Stimulated activated CD8-positive, alpha-beta memory T cell treated with anti-CD3 and anti-CD28 coated beads, Interleukin-2, amount 100 ng/mL, for 48 hours (primary cell): ENCODE measurements at places on chromosomes 7 and 10.

- no peak for DNase-seq
These were observed 5.9 kb downstream of the MAFK start for GRCh38 chr7:1536455-1536742.

DNA sequence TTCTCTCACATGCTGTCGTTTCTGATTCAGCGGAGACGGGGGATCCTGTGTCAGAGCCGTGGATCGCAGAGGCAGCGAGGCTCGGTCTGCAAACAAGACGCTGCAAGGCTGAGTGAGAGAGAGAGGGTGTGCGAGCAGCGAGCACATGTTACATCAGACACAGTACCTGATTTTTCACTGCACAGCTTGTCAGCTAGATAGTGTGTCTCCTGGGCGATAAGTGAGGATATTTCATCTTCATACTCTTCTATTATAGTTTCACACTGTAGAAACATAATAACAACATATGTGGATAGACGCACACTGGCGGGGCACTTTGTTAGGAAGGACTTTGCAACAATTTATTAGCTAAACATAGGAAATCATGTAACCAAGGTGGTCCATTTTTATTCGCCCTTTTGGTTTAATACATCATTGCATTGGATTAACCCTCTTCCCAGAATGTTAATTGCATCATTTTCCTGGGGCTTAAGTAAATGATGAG lies 39.5 kb downstream of the CNPY1 start:
- no peak for DNase-seq

DNA sequence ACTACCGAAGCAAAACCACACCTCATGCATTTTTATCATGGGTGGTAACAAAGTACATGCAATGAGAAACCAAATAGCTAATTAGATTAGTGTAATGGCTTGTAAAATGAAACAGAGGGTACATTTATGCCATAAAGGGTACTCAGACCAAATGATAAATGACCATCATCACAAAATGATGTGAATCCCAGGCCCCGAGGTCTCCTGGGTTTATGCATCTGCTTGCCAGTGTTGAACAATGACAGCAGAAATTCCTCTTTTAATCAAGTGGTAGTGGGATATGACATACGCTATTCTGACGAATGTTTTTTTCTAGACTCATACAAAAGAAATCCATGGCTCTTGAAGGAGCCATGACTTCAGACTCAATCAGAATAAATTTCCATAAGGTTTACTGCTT lies 249.5 kb upstream of the SLC26A5 start:
- no peak for DNase-seq

- DNase-seq: no peak
These were observed 7.0 kb upstream of the NUB1 start for GRCh38 chr7:151334628-151335027.

DNA sequence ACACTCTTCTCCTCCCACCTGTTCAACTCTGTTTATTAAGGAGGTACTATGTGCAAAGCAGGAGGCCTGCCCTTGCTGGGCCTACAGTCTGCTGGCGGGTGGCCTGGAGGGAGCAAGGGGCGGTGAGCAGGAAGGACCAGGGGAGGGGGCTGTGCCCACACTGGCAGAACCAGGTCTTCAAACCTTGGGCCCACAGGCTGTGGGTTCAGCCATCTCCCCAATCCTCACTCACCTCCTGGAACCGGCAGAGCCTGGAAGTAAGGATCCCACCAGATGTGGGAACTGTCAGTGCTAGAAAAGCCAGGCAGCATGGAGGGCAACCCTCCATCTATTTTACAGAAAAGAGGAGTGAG lies 50.8 kb downstream of the CAMK2B start:
- DNase-seq: no peak

DNA sequence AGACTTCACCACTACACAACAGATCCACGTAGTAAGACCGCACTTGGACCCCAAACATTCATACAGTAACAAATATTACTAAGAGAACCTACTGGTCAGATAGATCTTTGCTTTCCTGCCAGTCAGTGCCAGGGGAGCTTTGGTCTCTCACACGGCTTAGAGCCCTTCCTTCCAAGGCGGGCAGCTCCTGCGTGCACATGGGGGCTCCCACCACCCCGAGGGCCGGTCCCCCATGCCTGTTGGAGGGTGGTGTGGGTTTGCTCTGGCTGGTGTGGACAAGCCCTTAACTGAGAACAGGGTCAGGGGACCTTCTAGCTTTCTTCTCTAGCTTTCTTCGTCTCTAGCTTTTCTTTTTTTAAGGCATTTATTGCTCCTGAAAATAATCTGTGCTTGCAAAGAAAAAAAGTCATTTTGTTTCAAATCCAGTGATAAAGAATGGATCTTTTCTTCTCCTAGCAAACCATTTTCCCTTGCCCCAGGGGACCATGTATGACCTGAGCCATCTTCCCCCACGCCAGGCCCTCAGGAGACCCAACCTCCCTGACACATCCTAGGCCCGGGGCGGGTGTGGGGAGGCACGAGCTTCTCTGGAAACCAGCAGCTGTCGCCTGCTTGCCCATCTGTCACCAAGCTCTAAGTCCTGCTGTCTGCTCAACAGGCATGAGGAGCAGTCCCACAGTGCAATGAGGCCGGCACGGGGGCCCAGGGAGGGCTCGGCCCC lies 591.1 kb downstream of the PTPRN2 start:
- DNase-seq: no peak

DNA sequence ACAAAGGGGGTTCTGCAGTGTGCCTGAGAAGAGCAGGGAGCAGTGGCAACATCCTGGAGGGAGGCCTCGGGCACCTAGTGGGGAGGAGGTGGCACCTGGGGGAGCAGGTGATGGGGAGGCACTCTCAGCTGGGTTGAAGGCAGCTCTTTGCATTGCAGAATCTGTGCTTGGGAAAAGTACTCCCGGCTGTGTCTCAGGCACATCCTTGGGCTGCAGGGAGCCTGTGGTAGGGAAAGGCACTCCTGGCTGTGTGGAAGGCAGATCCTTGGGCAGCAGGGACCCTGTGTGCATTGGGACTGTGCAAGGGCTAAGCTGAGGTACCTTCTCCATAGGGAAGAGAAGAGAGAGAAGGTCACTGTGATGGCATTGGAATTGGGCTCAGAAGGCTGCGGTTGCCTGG lies 52.8 kb upstream of the ANTXRL start:
- DNase-seq: no peak

DNA sequence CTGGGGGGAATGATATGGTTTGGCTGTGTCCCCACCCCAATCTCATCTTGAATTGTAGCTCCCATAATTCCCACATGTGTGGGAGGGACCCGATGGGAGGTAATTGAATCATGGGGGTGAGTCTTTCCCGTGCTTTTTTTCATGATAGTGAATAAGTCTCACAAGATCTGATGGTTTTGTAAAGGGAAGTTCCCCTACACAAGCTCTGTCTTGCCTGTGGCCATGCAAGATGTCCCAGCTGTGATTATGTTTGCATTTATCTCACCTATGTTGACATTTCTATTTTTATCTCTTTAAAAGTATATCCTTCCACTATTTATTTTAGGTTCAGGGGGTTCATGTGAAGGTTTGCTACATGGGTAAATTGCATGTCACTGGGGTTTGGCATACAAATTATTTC lies 323.9 kb upstream of the GLI3 start:
- DNase-seq: no peak

GRCh38 chr7:114875186-114875585 lies 46.7 kb upstream of the MDFIC start:
- no peak for DNase-seq

DNA sequence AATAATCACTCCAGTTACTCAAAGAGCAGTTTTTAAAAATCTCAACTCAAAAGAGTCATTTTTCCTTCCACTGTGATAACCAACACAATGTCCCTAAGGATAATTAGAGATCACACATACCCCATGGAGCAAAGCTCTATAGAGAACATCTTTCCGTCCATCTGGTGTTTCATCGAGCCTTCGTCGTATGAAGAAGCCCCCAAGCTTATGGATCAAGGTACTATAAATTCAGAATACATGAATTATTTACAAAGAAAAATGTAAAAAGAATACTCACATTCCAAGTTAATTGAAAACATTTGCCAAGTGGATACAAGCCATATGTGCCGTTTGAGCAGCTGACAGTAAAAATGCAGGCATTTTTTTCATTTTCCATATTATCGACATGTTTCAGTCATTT lies 14.8 kb downstream of the GPAM start:
- no peak for DNase-seq

GRCh38 chr7:22193450-22193983 lies 163.4 kb downstream of the RAPGEF5 start:
- no peak for DNase-seq

DNA sequence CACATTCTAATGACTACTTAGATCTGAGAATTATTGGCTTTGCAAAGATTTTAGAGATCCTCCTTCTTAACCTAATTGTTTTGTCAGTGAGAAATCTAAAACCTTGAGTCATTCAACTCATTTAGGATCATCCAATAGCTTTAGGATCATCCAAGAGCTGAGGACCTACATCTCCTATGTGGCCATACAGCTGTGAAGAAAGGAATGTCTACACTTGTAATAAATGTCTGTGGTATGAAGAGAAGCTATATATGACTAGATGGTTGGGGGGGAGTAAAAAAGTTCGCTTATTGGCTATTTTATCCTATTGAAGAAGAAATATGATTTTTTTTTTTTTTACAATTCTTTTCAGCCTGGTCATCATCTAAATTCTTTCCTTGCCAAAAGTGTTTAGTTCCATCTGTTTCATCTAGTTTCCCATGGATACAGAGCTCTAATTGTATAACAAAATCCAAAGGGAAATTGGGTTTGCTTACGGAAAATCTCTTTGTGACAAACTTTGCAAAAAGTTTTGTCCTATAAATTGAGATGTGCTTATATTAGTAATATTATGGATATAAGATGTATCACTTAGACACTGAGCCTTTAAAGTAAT lies 196.7 kb downstream of the PRKG1 start:
- no peak for DNase-seq

- no peak for DNase-seq
These were observed 44.8 kb downstream of the PRKCQ start for GRCh38 chr10:6535156-6535764.

DNA sequence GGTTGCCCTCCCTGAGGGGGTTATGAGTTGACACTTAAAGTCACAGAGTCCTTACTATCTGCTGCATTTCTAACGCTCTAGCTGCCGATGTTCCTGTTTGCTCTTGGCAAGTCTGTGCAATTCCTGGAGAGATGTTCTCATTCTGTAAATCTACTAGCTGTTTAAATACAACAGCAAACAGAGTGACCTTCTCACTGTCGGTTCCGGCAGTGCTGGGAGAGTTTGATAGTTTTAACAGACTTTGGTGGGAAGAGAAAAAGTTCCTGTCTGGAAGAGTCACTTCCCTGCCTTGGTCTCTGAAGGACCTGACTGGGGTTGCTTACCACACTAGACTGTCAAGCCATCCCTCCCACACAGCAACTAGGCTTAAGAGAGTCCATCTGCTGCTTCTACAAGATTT lies 63.3 kb upstream of the ELMO1 start:
- no peak for DNase-seq

DNA sequence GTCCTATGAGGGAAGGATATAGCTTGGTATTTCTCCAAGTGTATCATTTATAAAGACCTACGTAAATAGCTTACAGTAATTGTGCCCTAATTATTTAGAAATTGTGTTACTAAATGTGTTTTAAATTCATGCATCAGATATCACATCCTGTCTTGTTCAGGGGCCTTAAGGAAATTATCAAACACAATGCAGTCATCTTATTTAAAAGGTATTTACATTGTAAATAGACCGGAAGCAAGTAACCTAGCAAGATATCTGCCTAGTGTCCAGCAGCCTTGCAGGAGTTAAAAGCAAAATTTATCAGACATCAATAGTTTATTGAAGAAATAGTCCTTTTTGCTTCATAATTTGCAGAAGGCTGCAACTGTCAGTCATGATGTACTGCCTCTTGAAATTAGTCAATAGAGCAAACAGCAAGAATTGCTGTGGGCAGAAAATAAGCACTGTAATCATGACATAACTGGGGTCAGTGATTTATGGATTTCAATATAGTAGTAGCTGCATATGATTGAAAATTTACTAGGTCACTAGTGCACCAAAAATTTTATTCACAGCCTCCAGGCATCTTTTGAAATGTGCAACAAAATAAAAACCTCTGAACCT lies 23.1 kb downstream of the GLRX3 start:
- no peak for DNase-seq

DNA sequence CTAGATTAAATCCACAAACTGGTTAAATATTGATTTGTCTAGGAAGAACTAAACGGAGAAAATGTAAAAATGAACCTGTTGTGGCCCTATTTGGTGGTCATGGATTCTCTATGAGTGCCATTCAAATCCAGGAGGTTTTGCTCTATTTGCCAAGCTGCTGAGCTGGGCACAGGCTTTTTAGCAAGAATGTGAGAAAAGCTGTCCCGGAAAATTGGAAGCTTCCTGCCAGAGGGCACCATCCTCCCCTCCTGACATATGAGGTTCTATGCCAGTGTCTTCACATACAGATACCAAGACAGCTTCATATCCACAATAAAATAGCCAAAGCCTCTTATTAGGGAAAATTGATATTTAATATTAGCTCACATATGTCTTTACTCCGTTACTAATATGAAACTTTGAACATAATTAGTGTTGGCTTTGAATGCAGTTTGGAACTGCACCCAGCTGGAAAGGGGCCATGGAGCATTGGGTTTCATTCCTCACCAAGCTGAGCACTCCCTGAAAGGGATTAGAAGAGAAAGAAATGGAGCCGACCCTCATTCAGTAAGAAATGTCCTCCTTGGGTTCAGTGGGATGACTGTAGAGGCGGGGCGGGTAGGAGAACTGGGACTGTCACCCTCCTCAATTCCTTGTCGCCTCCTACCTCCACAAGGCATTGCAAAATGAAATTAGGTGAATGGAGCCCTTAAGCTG lies 47.8 kb downstream of the NRCAM start:
- DNase-seq: no peak

GRCh38 chr7:138000081-138000701 lies 1.7 kb downstream of the CREB3L2 start:
- DNase-seq: no peak

DNA sequence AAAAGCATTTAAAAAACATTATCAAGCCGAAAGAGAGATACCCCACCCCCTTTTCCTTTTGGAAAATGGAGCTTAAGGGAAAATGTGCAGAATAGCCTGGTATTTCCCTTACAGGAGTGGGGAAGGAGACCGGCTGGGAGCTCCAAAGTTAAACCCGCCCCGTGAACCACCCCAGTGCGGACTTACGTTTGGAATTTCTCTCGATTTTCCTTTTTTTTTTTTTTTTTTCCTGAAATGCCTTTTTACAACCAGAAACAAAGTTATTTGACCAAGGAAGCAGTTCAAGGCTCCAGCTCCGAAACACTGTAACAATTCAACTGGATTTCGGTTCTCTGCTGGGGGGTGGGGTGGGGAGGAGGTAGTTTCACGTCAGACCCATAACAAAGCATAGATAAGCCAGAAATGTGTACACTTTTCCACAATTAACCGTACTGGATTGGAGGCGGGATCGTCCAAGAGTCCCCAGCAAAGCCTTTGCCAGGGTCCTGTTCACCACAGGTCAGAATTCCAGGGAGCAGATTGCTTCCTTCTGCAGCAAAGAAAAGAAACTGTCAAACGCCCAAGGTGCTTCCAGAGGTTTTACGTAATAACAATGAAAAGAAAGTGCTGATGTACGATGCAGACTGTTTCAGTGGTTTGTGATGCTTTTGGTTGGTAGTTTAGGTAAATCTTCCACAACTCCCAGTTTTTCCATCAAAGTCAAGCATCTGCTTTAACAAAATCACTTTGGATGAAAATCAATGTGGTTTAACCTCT lies 6.7 kb downstream of the SKIDA1 start:
- no peak for DNase-seq

- no peak for DNase-seq
These were observed 22.3 kb downstream of the BTBD16 start for GRCh38 chr10:122293156-122293960.

GRCh38 chr10:71393841-71394475 lies 2.8 kb upstream of the CDH23 start:
- DNase-seq: no peak
